CD8-positive, alpha-beta memory T cell (primary cell): ENCODE measurements at places on chromosomes 5 and 9.

- DNase-seq: no peak
These were observed 70.8 kb upstream of the CDKN2B start for GRCh38 chr9:22079873-22080341.

- DNase-seq: no peak
These were observed 5.8 kb downstream of the UHRF2 start for GRCh38 chr9:6418764-6419163.

DNA sequence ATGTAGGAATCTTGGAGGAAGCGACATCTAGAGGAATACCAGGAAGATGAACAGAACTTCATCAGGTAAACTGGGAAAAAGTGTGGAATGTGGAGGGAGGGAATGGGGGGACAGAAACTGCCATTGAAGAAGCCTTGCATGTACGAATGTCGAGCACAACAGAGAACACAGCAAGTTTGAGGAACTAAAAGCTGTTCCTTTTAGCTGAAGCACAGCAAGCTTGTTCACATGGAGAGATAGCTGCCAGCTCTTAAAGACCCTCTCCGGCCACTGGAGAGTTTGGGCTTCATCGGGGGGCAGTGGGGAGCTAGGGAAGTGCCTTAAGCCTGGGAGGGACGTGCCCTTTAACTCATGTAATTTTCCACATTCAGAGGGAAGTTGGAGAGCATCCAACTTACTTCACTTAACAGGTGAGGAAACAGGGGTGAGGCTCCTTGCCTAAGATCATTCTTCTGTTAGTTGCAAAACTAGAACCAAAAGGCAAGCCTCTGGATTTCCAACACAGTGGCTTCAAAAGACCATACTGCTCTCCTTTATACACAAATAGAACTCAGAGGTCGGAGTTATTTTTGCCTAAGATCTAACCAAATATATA, 2.3 kb upstream of the CYFIP2 start:
- DNase-seq: no peak

DNA sequence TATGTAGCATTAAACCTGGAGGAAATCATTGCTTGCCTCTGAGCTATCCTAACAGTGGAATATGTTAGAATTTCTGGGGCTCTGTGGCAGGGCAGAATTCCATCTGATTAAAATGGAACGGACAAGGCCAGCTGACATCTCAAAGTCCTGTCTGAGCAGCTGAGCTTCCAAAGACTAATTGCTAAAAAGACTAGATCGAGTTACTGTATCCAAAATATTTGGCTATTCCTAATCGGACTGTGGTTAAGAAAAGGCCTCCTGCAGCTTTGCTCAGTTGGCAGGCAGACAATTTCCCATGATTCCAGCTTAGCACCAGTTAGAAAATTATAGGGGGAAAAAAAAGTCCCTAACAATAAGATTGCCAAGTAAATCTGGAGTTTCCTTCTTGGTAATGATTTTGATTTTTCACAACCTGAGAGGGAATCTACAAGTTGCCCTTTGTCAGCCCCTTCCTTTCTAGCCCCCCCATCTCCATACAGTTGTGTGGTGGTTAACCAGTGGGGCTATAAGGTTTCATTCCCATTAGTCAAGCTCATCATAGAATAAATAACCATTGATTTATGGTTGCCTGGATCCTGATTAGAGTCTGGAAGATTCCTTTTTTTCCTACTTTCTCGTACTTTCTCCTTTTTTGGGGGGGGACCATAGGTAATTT, 26.4 kb downstream of the PTGR1 start:
- DNase-seq: no peak

GRCh38 chr5:169542811-169543210, 40.8 kb upstream of the SPDL1 start:
- DNase-seq: no peak

- no peak for DNase-seq
These were observed 92.1 kb upstream of the FSTL4 start for GRCh38 chr5:133704411-133704810.

GRCh38 chr5:168317521-168318147, 26.2 kb downstream of the WWC1 start:
- no peak for DNase-seq

GRCh38 chr5:73114044-73114688, 6.2 kb upstream of the TMEM171 start:
- DNase-seq: no peak

DNA sequence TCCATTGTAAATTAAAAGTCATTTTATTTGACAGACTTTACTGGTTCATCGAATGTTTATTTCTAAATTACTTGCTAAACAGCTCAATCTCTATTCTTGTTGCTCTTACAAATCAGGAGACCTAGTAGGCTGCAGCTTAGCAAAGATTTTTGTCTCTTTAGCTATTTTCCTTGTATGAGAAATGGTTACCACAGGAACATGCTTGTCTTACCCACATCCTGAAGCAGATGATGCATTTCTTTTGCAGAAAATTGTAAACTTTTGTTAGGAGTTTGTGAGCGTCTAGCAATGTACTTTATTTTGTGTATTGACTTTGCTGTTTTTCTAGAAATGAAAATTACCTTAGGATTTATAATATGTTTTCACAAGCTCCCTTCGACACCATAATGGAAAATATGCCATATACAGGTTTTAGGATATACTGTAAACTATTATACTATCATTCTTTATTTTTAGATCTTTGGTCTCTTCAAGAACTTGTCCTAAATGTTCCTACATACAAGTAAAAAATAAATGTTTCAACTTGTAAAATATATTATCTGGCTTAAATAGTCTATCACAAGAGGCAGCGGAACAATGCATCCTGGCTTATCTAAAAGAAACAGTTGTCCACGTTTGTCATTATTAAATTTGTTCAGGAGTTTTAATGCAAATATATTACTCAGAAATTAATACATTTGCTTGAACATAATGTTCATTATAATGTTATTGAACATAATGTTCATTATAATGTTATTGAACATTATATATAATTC, 54.1 kb downstream of the SPEF2 start:
- DNase-seq: no peak

DNA sequence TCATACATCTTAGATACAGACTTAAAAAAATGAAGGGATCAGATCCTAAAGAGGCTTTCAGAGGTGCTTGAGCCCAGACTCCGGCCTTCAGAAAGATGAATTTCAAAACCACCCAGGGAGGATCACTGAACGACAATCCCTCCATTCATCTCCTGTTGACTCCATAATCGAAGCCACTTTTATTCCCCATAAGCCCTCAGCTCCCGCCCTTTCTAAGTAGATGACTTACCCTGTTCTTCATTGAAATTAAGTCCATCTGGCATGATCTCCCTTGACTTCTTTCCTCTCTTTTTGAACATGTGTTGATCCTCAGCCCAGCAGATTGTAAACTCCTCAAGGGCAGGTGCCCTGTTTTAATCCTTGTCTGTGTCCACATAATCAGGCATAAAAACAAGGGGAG, 50.8 kb upstream of the ASTN2 start:
- no peak for DNase-seq

- DNase-seq: no peak
These were observed 210.0 kb upstream of the CLINT1 start for GRCh38 chr5:158068964-158069363.

DNA sequence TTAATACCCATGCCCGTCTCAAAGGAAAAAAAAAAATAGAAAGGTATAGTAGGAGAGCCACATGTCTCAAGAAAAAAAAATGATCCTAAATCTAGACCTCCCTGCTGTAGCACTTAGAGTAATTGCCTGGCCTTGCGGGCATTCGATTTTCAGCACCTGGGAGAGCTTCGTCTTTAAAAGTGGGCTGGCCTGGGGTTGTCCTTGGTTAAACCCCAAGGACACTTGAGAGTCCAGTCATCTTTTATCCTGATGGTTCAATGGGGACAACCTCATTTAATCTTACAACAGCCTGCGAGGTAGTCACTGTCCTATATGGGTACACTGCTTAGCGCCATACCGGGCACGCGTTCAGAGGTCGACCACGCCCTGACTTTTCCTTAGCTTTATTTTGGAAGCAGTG, 60.1 kb downstream of the MAT2B start:
- no peak for DNase-seq

DNA sequence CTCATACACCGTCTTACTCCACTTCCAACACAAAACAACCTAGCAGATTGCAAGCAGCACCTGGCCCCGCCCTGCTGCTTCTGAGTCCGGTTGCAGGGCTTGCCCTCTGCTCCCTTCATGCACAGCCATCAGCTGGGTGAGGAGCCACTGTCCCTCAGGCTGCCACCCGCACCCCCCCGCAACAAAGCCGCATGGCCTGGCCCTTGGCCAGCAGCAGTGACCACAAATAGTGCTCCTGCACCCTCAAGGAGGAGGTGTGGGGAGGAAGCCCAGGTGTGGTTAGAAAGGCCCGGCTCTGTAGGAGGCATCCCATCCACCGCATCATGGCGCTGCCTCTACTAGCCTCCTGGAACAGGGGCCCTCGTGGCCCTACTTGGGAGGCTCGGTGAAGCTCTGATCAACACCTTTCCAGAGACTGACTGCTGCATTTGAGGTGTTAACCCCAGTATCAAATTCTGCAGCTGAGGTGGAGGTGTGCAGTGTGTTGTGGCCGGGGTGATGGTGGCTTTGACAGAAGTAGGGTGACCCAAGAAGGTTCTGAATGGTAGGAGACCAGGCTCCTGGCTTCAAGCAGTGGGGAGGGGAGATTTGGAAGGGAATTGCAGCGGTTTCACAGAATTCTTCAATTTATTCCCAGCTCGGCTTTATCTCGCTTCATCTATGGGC, 52.7 kb downstream of the WNK2 start:
- no peak for DNase-seq

- DNase-seq: no peak
These were observed 58.3 kb downstream of the BNC2 start for GRCh38 chr9:16811987-16812685.

- DNase-seq: no peak
These were observed 183.3 kb downstream of the CACNA1B start for GRCh38 chr9:138060881-138061280.

GRCh38 chr5:159442206-159442850, 112.0 kb upstream of the IL12B start:
- no peak for DNase-seq

DNA sequence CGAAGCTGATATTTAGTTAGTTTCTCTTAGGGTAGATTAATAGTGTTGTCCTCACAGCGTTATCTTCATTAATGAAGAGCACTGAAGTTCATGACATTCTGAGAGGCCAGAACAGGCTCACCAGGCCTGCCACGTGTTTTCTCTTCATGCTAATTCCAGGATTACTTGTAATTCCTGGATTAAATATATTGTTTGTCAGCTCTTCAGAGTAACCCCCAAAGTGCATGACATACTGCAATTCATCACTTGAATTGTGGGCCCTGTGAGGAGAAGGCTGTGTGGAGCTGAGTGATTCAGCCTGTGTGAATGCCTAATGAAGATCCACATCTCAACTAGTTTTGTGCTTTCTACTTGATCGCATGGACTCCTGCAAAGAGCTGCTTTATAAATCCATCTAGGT, 401.0 kb upstream of the ADAMTSL1 start:
- DNase-seq: no peak

- DNase-seq: no peak
These were observed 98.8 kb upstream of the KLF4 start for GRCh38 chr9:107588393-107588792.

GRCh38 chr5:39220280-39221030, 1.1 kb upstream of the FYB1 start:
- DNase-seq: no peak

GRCh38 chr5:1998348-1998669, 115.6 kb upstream of the IRX4 start:
- DNase-seq: no peak

- no peak for DNase-seq
These were observed 64.7 kb downstream of the UBE2R2 start for GRCh38 chr9:33881635-33882034.

- no peak for DNase-seq
These were observed 291.4 kb downstream of the MCTP1 start for GRCh38 chr5:94993491-94993890.

- no peak for DNase-seq
These were observed 1105.0 kb downstream of the MAT2B start for GRCh38 chr5:164610374-164610773.

GRCh38 chr5:51286046-51286445, 97.2 kb upstream of the ISL1 start:
- no peak for DNase-seq

DNA sequence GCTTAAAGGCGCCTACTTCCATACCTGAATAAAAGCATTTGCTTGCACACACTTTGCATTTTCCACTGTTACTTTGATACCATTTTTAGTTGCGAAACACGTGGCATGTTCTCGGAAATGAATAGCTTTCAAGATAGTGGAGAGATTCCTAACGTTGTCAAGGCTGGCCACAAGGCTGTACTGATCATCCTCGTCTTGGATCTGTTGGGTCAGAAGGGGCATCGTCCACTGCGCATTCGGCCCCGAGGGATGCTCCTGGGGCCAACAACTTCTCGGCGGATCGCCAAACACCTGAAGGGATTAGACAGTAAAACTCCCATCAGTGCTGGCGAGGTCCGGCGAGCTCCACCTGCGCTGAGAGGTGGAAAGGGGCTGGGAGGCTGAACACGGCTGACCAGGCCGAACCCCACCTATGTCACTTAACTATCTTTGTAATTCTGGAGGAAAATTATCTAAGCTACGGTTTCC, 599 bp downstream of the RAD1 start:
- no peak for DNase-seq

DNA sequence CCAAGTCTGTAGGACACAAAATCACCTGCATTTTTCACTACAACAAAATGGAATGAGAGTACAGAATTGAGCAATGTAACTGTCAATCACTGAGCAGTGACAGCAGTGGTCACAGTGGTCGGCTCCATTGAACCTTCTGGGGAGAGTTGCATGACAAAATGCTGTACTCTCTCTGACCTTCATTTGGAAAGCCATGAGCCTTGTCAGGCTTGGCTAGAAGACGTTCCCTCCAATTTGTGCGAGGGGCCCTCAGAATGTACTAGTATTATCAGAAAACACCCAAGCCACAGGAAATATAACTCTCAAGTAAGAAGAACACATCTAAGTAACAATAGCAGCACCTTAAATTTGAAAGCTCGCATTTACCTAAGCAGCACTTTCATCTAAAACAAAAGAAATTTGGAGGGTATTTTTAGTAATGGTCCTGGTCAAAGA, 425.6 kb upstream of the MEF2C start:
- DNase-seq: no peak

- DNase-seq: no peak
These were observed 23.0 kb downstream of the FBLL1 start for GRCh38 chr5:168552146-168552545.

DNA sequence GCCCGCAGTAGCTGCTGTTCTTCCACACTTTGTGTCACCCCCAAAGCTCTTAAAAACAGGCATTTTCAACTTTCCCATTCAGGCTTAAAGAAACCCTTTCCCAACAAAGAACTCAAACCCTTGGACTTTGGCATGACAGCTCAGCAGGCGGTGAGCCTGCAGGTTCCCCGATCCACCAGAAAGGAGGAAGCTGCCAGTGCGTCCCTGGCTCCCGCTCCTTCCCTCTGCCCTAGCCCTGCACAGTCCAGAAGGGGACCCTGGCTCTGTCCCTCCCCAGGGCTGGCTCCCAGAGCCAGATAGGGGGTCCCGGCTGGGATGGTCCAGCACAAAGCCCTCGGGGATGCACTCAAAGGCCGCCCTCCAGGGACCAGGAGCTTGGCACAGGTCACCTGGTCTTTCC, 9.6 kb downstream of the SLC9A3 start:
- no peak for DNase-seq
